Stimulated activated CD8-positive, alpha-beta memory T cell treated with anti-CD3 and anti-CD28 coated beads, Interleukin-4, amount 100 ng/mL, for 48 hours (primary cell): ENCODE measurements at places on chromosomes 5 and 9.

- DNase-seq: peak; percentile 32
Measured at GRCh38 chr9:16133556-16134227, 580.8 kb downstream of the CCDC171 start.

DNA sequence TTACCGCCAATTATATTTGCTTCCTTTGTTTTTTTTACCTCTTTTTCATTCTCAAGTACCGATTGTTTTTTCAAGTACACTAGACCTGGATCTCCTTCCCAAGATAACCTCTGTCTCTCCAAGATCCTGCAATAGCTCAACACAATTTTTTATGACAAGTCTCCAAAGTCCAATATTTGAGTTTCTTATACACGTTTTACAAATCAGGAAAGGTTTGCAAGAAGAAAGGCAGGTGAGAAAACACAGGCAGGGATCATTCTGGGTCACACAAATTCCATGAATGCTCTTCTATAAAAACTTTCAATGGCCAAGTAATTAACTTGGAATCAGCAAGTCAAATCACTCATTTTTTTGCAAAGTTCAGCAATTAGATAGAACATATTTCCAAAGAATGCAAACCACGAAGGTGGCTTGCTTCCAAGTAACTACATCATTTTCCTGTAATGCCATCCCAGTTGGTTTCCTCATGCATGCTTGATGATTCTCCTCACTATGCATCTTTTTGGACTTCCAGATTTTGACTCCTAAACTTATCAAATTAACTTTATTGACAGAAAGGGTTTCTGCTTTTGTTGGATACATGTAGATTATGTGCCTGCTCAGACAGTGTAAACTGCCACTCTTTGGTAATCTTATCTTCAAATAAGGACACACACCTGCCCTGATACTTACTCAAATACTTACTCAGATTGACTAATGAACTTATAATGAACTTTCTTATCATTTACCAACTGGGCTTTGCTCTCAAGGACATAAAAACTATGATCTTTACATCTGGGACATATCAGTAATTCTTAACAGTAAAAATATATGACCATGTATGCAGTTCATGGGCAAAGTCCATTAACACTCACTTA, 24.7 kb upstream of the IFNE start:
- DNase-seq: no peak

DNA sequence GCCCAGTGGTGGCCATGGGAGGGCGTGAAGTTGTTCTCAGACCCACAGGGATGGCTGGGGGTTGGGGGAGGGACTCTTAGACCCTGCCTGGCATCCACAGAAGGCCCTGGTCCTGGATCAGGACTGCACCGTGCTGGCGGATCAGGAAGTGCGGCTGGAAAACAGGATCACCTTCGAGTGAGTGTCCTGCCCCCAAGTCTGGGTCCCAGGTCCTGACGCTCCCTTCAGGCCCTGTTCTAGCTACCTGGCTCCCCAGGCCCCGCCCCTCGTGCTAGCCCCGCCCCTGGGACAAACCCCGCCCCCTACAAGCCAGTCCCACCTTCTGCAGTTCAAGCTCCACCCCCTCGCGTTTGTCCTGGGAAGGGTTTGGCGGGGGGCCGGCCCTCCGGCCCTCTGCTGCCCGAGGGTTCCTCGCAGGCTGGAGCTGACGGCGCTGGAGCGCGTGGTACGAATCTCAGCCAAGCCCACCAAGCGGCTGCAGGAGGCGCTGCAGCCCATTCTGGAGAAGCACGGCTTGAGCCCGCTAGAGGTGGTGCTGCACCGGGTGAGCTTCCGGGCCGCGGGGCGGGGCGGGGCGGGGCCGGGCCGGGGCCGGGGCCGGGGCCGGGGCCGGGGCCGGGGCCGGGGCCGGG, 12.9 kb downstream of the RGS14 start:
- peak; percentile 81 for DNase-seq

- DNase-seq: no peak
Measured at GRCh38 chr5:131250751-131251475, 12.9 kb upstream of the CDC42SE2 start.

GRCh38 chr9:79974806-79975422, 403.1 kb downstream of the TLE4 start:
- no peak for DNase-seq

DNA sequence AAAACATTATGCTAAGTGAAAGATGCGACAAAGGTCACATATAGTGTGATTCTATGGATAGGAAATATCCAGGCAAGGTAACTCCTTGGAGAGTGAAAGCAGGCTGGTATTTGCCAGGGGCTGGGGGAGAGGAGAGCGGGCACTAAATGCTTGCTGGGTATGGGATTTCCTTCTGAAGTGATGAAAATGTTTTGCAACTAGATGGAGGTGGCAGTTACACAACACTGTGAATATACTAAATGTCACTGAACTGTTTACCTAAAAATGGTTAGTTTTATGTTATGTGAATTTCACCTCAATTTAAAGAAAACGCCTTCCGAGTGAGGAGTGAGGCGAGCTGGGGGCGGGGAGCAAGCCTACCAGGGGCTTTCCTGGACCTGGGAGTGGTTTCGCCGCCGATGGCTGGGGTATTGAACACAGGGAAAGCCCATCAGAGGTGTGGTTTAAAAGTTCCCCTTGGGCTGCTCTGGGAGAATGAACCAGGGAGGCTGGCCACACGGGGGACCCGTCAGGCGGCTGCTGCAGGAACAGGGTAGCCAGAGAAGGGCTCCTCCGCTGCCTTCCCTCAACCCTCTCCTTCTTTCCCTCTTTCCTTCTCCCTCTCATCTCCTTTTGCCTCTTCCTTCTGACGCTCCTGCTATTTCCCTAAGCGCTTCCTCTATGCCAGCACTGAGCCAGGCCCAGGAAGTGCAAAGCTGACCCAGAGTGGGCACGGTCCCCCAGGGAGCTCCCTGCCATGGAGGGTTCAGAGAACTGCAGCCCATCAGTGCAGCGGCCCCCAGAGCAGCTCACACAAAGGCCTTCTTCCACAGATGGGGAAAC, 4.9 kb downstream of the AKNA start:
- peak; percentile 84 for DNase-seq

- DNase-seq: no peak
Measured at GRCh38 chr5:72291601-72292000, 28.4 kb downstream of the MRPS27 start.

DNA sequence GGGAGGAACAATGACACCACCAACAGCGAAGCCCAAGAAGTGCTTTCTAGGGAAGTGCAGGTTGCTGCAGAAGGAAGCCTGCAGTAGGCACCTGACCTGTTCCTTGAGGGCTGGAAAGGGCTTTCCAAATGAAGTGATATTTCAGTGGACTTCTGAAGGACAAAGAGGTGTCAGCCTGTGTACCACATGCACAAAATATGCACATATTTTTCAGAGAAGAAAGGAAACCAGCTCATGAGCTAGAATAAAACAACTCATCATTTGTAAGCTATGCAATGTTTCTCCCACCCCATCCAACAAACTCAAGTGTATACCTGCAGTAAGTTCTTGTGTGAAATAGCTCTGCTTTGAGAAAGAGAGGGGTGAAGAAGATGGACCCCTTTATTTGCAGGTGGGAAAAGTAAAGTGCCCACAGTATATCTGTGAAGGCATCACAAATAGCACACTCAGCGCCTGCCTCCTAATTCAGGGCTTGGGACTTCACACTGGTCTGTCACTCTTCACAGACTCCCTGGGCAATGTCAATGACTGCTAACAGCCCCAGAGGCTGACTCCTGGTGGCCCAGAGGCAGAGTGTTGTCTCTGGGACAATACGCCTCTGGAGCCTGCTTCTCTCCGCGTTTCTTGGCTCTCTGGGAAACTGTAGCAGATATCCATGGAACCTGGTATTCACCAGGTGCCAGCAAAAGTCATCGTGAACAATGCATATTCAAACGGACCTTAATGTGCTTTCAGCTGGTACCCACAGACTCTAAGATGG, 198.1 kb upstream of the EFNA5 start:
- DNase-seq: no peak

- DNase-seq: no peak
Measured at GRCh38 chr5:78204241-78204640, 90.3 kb downstream of the AP3B1 start.

- DNase-seq: no peak
Measured at GRCh38 chr5:121667292-121667691, 184.4 kb upstream of the FTMT start.

DNA sequence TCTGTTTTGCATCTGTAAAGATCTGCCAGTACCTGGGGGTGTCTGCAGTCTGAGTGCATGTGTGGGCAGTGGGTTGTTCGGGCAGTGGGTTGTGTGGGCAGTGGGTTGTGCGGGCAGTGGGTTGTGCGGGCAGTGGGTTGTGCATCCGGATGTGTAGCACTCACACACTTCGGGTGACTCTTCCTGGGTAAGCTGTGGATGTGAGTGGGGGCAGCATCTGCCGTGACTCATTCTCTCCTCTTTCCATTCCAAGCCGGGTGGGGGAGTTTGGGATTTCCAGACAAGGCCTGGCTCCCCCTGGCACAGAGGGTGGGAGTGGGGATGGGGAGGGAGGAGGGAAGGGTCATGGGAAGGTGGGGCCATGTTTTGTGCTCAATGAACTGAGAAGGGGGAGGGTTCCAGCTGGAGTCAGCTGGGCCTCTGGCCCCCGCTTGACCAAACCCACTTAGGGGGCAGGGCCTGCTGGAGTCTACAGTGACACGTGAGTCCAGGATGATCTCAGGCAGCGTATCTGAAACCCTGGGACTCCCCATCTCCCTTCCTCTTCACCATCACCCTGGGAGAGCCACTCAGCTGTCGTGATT, 8.3 kb downstream of the CRB2 start:
- no peak for DNase-seq

GRCh38 chr5:180982008-180982741, 6.5 kb upstream of the BTNL3 start:
- DNase-seq: no peak

DNA sequence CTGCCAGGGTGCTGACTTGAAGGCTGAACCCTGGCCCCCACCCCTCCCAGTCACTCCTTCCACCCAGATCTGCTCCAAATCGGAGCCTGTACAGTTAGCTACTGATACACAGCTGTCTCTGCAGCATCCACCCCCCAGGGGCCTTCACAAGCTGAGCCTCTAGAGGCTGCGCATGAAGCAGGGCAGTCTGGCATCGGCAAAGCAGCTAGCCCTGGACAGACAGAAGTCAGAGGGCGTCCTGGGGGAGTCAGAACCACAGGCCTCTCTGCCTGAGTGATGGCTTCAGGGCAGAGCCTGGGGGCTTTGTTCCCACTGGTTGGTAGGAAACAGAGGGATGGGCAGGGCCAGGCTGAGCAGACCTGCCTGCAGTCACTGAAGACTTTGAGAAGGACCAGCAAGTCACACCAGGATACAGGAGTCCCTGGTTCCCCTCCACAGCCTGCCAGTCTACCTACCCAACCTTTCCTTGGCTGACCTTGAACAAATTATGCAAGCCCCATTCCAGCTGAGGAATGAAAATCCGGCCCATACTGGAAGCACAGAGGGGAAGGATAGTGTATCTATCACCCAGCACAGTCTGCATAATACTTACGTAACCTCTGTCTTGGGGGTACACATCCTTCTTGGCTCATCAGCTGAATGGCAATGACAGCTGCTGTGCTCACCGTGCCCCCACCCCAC, 8.8 kb downstream of the VDAC1 start:
- no peak for DNase-seq

GRCh38 chr5:32584646-32585045, 711 bp upstream of the SUB1 start:
- no peak for DNase-seq

- no peak for DNase-seq
Measured at GRCh38 chr5:99005506-99005905, 76.7 kb upstream of the CHD1 start.

DNA sequence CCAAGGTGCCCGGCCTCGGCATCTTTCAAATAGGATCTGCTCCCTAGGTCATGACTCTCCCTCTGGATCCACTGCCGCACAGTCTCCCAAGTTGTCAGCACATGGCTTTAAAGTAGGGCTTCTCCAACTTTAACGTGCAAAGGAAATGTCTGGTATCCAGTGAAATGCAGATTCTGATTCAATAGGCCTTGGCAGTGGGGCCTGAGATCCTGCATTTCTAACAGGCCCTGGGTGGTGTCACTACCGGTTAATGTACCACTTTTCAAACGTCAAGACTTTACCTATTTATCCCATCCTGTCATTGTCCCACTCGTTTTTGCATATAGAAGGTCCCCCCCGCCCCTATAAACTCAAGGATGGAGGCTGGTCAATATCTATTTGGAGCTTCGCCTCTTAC, 137.6 kb upstream of the ZNF618 start:
- no peak for DNase-seq

GRCh38 chr9:134154262-134154701, 10.1 kb downstream of the RNU6ATAC start:
- no peak for DNase-seq

DNA sequence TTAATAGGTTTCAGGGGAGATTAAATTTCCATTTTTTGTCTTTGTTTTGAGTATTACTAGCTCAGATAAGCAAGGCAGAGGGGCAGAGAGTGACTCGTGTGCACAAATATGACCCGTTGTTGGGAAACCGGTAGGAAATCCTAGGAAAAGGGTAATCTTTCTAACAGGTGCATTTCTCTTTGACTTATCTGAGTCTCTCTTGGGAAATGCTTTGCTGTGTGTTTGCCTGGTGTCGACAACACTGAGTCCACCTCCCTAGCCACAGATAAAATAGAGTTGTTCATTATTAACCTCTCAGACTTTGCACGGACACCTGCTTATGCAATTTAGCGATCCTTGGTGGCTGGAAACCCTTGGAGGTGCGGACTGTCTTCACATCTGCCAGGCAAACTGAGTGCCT, 164.2 kb downstream of the FGF1 start:
- DNase-seq: no peak
